Activated CD4-positive, alpha-beta T cell treated with anti-CD3 and anti-CD28 coated beads for 1 hour (primary cell): ENCODE measurements at places on chromosomes 16 and 17.

DNA sequence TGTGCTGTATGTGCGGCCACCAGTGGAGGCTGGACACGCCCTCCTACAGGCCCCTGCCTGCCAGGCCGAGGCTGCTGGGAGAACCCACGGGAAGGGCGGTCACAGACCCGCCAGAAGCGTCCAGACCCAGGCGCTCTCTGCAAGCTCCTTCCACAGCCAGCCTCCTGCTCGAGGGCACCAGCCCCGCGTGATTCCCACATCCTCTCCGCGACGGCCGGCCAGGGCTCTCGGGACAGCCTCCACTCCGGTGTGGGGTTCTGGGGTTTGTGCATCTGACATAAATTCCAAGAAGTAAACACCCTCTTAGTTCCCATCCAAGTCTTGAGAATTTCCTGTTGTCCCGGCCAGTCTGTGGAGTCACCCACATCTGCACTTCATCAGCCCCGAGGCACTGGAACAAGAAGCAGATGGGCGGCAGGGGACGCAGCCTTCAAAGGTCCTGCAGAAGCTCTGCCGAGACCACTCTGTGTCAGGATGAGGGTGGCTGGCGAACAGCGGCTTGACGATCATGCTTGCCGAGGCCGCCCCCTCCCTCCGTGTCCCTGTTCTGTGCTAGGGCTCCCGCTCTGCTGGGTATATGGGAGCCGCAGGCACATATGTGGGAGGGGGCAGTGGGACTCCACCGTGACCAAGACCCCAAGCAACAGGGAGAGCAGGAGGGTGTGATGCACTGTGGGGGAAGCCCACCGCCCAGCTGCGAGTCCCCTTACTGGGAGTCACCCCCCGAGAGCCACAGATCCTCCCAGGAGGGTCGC is 2.4 kb upstream of the TMEM204 start:
- DNase-seq, result no peak

GRCh38 chr17:38748149-38748891 is at the start of gene PCGF2:
Gene PCGF2 (minus strand): TSS chr17:38748336. CDS start chr17:38740402, 7,934 bp downstream.
- no peak for DNase-seq

GRCh38 chr16:83117810-83118209 is 491.0 kb downstream of the CDH13 start:
- DNase-seq, result no peak

DNA sequence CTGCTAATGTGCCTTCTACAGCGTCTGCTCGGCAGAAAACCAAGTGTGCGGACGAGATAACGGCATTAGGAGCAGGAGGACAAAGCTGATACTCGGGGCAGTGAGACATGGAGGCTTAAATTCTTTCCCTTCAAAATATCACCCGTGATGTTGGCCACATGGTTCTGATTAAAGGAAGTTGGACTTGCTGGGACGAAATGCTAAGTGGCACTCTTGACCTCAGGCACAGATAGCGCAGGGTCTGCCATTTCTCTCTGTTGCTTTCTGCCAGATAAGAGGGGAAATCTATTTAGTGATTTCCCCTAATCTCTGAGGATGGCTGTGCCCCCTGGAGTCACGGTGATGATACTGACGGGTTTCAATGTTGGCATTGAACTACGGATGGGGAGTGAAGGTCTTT is 509.6 kb upstream of the EEF2KMT start:
- DNase-seq, result no peak

DNA sequence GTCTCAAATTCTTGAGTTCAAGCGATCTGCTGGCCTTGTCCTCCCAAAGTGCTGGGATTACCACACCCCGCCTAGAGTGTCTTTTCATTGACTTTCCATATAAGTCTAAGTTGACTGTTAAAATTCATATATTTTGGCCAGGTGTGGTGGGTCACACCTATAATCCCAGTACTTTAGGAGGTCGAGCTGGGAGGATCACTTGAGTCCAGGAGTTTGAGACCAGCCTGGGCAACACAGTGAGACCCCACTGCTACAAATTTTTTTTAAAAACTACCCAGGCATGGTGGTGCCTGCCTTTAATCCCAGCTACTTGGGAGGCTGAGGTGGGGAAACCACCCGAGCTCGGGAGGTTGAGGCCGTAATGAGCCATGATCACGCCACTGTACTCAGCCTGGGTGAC is 21.9 kb upstream of the MRC2 start:
- no peak for DNase-seq

DNA sequence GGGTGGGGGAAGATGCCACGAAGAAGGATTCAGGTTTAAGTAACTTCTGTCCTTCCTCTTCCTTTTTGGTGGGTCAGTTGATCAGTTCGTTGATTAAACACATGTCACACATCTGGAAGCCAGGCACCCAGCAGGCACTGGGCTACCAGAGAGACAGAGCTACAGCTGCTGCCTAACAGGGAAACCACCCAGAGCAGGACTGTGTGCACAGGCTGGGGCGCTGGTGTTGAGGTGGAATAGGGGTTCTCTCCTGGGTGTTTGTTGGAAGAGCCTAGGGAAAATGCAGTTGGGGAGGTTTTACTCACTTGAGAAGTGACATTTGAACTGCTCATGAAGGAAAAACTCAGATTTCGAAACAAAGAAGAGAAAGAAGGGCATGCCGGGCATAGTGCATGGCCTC is 152.4 kb downstream of the IRX5 start:
- DNase-seq, result no peak

GRCh38 chr17:9414471-9414870 is 161.1 kb downstream of the STX8 start:
- DNase-seq, result no peak

GRCh38 chr16:68362947-68363657 is 52.3 kb downstream of the PRMT7 start:
- no peak for DNase-seq

DNA sequence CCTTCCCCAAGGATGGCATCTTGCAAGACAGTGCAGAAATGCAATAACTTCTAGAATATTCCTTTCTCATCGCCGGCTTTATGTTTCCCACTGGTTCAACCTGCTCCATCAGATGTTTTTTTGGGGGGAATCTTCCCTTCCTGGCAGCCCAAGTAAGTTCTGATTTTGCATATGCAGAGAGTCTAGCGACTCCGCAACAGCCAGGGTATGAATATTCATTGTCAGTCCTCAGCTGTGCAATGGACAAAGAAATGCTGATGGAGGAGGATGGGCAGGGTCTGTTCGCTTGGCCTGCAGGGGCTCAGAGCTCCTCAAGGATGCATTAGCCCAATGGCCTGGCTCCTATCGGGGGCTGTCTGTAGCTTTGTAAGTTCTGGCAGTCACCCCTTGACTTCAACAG is 358.8 kb upstream of the CCL2 start:
- no peak for DNase-seq

DNA sequence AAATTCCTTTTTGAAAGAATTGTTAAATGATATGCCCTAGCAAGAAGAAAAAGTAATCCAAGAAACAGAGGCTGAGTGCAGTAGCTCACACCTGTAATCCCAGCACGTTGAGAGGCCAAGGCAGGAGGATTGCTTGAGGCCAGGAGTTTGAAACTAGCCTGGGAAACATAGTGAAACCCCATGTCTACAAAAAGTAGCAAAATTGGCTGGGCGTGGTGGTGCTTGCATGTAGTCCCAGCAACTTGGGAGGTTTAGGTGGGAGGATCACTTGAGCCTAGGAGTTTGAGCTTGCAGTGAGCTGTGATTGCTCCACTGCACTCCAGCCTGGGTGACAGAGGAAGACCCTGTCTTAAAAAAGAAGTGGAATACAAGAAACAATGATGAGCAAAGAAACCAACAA is 56.1 kb downstream of the NT5M start:
- no peak for DNase-seq

DNA sequence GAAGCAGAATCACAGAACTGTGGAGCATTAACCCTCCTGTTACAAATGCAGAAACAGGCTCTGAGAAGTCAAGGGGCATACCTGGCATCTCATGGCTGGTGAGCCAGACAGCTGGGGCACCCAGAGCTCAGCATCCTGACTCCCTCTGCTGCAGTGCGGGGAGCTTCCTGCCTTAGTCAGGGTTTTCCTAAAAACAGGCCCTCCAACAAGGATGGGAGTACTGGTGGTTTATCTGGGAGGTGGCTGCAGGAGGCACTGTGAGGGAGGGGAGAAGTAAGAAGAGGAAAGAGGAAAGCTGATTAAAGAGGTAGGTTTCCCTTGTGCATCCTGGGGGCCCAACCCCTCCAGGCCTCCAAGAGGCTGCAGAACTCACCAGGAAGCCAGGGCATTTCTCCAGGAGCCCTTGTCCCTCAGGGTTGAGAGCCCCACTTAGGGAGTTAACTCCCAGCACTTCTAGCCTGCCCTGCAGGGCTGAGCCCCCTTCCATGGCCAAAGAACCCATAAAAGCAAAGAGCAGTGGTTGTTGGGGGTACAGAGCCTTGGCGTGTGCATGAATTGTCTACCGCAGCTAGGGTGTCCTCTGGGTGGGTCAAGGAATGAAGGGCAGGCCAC is 261.5 kb upstream of the RPL38 start:
- no peak for DNase-seq

DNA sequence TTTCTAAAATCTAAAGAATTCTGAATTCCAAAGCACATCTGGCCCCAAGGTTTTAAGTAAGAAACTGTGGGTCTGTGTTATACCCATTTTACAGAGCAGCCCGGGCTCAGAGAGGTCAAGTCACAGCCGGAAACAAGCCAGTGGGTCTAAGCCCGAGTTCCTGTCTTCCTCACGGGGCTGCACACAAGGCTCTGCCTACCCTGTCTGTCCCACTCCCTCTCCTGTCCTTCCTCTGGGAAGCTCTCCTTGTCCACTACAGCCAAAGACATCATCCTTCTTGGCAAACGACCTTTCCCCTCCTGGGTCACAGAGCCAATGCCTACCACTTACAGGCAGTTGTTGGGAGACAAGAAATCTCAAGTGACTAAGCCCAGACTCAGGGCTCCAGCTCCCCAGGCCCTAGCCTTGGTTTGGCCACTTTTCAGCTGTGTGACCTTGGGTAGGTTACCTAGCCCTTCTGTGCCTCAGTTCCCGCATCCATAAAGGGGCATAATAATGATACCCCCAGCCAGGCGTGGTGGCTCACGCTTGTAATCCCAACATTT is 55.6 kb upstream of the MAP3K14 start:
- no peak for DNase-seq

DNA sequence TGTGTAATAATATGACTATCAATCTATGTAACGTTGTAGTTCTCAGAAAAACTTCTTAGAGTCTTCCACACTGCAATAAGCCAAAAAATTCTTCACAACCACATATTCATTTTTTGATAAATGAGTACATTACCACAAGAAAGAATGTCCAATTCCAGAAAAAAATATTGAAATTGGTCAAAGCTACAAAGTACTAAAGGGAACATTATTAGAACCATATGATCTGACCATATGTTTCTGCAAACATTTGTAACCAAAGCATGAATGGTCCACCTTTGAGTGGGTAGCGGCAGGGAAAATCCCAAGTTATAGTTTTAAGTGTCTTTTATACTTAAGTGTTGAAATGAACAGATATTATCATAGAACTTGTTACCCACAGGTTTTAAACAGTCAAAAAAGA is 71.7 kb upstream of the NACA2 start:
- no peak for DNase-seq

GRCh38 chr17:17890773-17891759 is 54.3 kb upstream of the SREBF1 start:
- peak; percentile 28 for DNase-seq

DNA sequence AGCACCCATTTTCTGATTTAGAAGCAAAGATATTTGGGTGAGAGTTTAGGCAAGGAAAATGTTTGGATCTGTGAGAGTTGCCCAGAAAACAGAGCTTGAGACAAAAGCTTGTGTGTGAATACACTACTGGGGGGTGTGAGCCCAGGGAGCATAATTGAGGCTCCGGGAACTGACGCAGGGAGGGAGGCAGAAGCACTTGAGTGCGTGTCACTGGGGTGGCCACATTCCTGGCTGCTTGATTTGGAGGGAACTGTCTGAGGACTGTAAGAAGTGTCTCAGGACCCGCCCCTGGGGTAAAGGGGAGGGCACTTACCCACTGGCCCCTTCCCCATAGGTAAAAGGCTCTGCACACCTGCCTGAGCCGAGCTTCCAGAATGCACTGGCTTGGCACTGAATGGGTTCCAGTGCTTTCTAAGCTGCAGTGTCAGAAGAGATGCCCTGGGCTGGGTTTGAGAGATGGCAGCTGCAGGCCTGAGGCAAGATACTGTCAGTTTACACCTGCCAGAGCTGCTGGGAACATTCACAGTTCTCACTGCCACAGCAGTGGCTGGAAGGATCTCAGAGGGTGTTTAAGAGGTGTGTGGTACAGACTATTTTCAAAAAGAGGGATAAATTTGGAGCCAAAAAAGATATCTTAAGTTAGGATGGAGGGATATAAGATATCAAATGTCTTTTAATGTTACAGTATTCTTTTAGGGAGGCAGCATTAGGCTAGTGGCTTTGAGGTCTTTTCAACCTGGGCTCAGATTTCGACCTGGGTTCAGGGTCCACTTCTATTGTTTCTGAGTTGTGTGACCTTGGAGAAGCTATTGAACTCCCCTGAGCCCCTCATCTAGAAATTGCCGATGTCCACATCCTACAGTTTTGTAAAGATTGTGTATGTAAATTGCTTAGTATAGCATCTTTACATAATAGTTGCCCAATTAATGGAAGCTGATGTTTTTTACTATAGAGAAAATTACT is 6.9 kb upstream of the TEX2 start:
- no peak for DNase-seq

DNA sequence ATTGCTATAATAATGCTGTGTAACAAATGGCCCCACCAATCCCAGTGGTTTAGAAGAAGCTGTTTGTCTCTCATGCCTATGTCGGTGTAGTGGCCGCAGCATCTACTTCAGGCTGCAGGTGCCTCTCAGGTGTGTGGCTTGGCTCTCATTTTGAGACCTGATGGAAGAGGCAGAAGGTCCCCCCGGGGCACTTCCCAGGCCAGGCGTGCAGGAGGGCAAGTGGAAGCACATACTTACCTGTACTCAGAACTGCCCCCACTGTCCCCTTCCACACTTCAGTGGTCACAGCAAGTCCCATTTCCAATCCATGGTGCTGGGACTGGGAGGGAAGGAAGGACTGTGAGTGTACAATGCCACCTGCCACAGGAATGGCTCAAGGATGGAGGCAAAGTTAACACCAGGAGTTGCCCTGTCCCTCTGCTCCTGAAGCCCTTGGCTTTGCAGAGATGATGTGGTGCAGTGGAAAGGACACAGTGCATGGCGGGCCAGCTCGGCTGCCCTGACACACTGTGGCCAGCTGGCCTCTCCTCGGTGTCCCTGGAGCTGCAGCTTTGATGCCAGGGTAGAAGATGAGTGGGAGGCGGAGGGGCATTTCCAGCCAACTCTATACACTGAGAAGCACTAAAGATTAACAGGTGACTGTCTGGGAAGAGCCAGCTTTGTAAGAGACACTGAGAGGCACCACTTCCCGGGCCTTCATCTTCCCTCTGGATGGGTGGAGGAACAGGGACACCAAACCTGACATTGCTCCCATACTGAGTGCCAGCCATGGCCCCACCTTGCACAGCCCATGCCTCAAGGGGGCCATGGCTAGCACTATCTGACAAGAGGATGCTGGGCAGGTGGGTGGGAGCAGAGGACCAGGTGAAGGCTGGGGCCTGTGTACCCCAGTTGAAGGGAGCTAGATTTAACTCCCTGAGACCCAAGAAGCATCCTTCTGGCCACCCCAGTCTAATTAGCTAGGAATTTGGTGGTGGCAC is 105.9 kb downstream of the METRNL start:
- DNase-seq, result no peak

GRCh38 chr16:25126820-25127232 is 15.3 kb downstream of the LCMT1 start:
- DNase-seq, result no peak
